Right renal cortex interstitium (tissue), 3 donors: ENCODE measurements at places on chromosomes 4 and X.

DNA sequence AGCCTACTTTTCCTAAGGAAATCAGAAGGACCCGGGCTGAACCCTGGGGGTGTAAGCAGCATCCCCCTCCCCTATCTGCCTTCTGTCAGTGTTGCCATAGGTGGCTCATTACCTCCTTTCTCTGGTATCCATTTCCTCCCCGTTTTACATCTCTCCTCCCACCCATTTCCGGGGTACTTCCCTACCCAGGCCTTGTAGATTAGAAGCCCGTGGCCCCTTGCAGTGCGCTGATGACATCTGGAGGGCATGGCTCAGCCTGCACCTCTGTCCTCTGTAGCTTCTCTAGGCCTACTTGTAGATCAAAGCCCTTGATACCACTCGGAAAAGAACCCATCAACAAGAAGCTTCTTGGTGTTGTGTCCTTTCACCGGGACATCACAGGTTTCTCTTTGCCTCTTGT, 71.8 kb downstream of the NBDY start:
- no peak for DNase-seq

DNA sequence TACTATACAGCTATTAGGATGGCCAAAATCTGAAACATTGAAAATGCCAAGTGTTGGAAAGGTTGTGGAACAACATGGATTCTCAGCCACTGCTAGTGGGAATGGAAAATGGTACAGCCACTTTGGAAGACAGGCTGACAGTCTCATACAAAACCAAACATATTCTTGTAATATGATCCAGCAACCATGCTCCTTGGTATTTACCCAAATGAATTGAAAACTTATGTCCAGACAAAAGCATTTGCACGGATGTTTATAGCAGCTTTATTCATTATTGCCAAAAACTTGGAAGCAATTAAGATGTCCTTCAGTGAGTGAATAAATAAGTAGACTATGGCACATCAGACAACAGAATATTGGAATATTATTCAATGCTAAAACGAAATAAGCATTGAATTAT, 105.8 kb upstream of the DCLK2 start:
- DNase-seq, result no peak

- no peak for DNase-seq
Measured at GRCh38 chrX:1727531-1728027, 112.7 kb downstream of the ASMT start.

DNA sequence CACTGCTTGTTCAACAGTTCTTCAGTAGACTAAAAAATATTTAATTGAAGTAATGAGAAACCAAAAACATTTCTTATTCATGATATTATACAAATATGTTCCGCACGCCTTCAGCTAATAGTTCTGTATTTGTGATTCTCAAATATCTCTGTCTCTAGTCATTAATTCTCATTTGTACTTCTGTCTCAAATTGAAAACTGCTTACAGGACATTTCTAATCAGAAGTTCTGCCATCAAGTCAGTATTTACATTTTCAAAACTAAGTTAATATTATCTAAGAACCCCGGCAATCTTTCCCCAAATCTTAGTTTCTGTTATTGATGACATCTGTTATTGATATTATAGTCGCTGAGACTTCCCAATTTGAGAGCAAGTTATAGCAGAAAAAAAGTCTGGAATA, 78.6 kb upstream of the PGRMC2 start:
- DNase-seq, result no peak

GRCh38 chrX:67610282-67610681, 66.5 kb downstream of the AR start:
- no peak for DNase-seq

DNA sequence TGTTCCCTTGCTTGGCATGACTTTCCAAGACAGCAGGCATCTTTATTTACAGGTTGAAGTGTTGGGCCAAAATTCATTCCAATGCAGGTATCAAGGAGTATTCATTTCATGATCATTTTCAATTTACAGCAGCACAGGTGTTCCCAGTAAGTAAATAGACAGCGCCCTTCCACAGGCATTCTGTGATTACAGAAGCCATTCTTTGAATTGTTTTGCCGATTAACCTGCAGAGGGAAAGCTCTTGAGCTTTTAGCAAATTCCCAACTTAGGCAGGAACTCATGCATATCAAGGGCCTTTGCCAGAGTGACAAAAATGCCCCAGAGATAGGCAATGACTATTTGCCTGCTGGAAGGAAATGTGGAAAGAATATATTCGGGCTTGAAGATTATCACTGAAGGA, 6.8 kb downstream of the TXK start:
- no peak for DNase-seq

- no peak for DNase-seq
Measured at GRCh38 chr4:106677213-106677612, 308.6 kb upstream of the GIMD1 start.

DNA sequence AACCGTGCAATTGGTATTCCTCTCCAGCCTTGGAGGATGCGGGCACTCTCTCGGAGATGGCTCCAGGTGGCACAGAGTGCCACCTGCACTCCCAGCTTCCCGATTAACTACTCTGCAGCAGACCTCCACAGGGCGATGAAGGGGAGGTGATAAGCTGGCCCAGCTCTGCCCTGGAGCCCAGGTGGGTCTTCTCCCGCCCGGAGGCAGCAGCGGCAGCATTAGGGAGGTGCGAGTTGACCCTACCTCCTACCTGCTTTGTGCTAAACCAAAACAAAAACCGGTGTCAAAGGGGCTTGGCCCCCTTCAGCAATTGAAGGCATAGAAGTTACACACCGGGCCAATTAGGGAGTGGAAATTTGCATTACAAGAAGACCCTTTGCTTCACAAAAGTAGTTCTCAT, 137.4 kb upstream of the MAMLD1 start:
- no peak for DNase-seq

DNA sequence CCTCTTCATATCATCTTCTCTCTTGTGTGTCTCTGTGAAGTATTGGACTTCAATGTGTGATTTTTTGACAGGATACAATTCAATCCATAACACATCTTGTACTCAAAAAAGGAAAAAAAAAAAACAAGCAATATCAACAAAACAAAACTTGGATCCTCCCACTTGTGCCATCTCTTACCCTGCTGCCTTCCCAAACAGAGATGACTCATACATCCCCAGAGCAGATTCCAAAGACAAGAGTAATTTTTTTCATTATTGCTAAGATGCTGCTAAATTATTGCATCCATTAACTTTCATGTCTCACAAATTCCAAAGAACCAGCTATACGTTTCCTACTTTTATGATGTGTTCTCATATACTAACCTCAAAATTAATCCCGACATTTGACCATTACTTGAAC, 479.2 kb downstream of the GBA3 start:
- no peak for DNase-seq

DNA sequence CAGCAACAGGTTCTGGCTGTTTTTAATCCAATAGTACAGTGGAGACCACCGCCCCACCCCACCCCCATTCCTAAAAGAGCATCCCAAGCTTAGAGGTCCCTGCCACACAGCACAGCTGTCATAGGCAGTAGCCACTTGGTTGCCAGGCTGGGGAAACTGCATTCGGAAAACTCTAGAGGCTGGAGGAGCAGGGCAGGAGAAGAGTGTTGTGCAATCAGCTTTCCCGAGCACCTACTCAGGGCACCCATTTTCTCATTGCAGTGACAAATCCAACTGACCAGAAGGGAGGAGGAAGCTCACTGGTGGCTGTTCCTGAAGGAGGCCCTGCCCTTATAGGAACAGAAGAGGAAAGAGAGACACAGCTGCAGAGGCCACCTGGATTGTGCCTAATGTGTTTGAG, 1.1 kb downstream of the CXCL1 start:
- no peak for DNase-seq
